Glutamatergic neuron (in vitro differentiated cells): ENCODE measurements at places on chromosomes 11 and 22.
A peak's percentile ranks its signal among the peaks of the same experiment; 100 is the strongest.

DNA sequence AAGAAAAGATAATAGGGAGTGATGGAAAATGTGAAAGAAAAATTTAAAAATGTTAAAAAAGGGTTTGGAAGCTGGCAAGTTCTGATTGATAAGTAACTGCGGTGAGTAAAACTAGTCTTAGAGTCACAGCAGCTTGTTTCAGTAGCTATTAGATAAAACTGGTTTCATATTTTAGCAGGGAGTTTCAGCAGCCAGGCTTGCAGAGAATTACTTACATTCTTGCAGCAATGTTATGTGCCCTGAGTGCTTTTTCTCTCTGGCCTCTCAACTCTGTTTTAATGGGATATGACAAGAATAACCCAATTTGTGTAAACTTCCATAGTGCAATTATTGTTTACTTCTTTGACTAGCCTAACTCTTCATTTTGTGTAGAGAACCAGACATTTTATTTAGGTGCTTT, 33.6 kb downstream of the PPME1 start:
- H3K4me1 ChIP-seq = no peaks in the 10 kb centered on the region
- H3K27ac ChIP-seq = no peak overlapping the region
- DNase-seq = no peak
- peaks cover 2% of the 10 kb centered on the region for H3K27me3 ChIP-seq

GRCh38 chr22:27554841-27555456, 246.6 kb downstream of the MN1 start:
- H3K27ac ChIP-seq = no peak overlapping the region
- H3K36me3 ChIP-seq = peaks cover 14% of the 10 kb centered on the region
- DNase-seq = no peak

- H3K27ac ChIP-seq = no peak overlapping the region
- H3K4me3 ChIP-seq = no peak overlapping the region
- DNase-seq = no peak
- H3K27me3 ChIP-seq = peaks cover 2% of the 10 kb centered on the region
- no peaks in the 10 kb centered on the region for H3K4me1 ChIP-seq
Observed at GRCh38 chr22:24576778-24577177, 16.1 kb downstream of the LRRC75B start.

DNA sequence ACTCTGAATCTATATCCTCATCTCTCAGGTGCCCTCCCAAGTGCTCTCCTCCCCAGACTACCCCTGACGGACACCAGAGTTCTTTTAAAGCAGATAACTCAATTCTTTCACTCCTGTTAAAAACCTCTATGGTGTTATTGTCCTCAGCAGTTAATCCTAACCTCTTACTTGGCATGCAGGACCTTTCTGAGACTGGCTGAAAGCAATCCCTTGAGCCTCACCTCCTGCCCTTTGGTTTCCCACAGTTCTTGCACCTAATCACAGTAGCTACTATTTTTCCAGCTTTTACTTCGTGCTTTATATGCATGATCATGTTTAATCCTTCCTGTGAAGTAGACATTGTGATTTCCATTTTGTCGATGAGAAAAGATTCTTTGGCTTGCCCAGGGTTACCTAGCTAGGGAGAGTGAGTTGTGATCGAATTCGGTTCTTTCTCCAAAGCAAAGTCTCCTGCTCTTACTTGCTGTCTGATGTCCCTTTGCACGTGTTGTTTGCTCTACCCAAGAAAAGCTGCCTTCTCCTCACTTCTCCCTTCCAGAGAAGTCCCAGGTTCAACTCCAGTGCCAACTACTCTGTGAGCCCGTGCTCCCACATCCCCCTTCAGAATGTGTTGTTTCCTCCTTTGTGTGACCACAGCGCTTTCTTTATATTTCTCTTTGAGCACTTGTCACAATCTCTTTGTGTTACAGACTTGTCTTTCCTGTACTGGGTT, 2.1 kb downstream of the UBE2L3 start:
- H3K4me3 ChIP-seq = peak overlapping the region; percentile 97
- peak overlapping the region; percentile 71 for H3K27ac ChIP-seq
- no peaks in the 10 kb centered on the region for H3K36me3 ChIP-seq
- peaks cover 25% of the 10 kb centered on the region for H3K4me1 ChIP-seq
- no peak for DNase-seq

DNA sequence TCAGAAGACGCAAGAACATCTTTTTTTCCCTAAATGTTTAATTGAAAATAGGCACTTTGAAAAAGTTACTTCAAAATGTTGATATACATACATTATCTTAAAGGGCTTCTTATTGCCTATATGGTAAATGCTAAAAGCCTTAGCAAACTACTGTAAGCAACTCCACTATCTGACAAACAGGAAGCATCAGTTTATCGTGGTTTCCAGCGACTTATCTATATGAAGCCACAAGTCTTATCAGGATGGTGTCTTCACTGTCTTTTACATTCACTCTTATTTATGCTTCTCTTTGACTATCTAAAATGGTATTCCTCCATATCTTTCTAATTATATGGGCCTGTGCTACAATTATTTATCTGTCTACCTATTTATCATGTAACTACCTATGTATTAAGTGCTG, 2091.9 kb downstream of the LRRC4C start:
- no peaks in the 10 kb centered on the region for H3K36me3 ChIP-seq
- no peak for DNase-seq
- H3K27me3 ChIP-seq = no peaks in the 10 kb centered on the region
- no peak overlapping the region for H3K4me3 ChIP-seq
- H3K27ac ChIP-seq = no peak overlapping the region

DNA sequence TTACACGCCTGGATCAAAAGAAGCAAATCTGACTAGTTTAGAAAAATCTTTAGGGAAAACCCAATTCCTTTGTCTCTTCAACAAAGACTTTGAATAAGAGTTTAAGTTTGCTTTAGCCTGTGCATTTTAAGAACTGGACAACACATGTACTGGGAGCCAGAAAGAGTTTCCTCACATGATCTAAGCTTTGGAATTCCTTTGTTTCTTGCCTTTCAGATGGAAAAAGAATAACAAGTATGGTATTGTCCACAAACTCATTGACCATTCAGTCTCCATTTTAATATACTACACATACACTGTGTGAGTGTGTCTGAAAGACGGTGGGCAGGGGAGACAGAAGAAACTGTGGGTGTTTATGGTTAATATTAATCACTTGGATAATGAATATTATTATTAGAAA, 205.6 kb downstream of the MAML2 start:
- H3K4me1 ChIP-seq = no peaks in the 10 kb centered on the region
- H3K4me3 ChIP-seq = no peak overlapping the region
- H3K27me3 ChIP-seq = no peaks in the 10 kb centered on the region
- H3K36me3 ChIP-seq = no peaks in the 10 kb centered on the region

DNA sequence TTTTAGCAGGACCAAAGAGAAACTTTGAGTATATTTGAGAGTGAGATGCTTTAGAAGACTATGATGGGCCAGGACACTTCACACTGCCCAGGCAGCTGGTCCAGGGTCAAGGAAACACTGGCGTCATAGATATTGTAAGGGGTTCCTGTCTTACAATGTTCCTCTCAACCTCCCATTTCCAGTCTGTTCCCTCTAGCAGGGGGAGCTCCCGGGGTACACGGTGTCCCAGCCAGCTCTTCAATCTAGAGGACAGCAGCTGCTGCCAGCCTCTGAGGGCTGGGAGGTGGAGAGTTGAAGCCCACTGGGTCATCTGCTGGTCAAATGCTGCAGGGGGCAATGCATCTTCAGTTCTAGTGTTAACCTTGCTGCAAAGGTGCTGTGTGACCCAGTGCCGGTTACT, 40.7 kb upstream of the TIMP3 start:
- no peak overlapping the region for H3K4me3 ChIP-seq
- no peak for DNase-seq
- H3K36me3 ChIP-seq = no peaks in the 10 kb centered on the region
- no peak overlapping the region for H3K27ac ChIP-seq
- peaks cover 3% of the 10 kb centered on the region for H3K27me3 ChIP-seq

GRCh38 chr11:107252429-107253161, 205.0 kb downstream of the CWF19L2 start:
- H3K4me1 ChIP-seq = peaks cover 7% of the 10 kb centered on the region
- no peak overlapping the region for H3K4me3 ChIP-seq
- H3K27me3 ChIP-seq = no peaks in the 10 kb centered on the region
- H3K36me3 ChIP-seq = no peaks in the 10 kb centered on the region

GRCh38 chr11:13208921-13209320, 68.7 kb upstream of the BMAL1 start:
- no peaks in the 10 kb centered on the region for H3K36me3 ChIP-seq
- H3K27ac ChIP-seq = no peak overlapping the region
- no peak for DNase-seq
- no peaks in the 10 kb centered on the region for H3K27me3 ChIP-seq
- H3K4me3 ChIP-seq = no peak overlapping the region

GRCh38 chr11:74004759-74005615, 3.9 kb downstream of the UCP3 start:
- H3K4me1 ChIP-seq = peaks cover 16% of the 10 kb centered on the region
- no peaks in the 10 kb centered on the region for H3K36me3 ChIP-seq
- no peak overlapping the region for H3K27ac ChIP-seq
- H3K4me3 ChIP-seq = no peak overlapping the region
- DNase-seq = no peak

GRCh38 chr11:28259177-28259843, 151.1 kb downstream of the METTL15 start:
- no peak overlapping the region for H3K4me3 ChIP-seq
- peaks cover 8% of the 10 kb centered on the region for H3K36me3 ChIP-seq
- no peak overlapping the region for H3K27ac ChIP-seq

DNA sequence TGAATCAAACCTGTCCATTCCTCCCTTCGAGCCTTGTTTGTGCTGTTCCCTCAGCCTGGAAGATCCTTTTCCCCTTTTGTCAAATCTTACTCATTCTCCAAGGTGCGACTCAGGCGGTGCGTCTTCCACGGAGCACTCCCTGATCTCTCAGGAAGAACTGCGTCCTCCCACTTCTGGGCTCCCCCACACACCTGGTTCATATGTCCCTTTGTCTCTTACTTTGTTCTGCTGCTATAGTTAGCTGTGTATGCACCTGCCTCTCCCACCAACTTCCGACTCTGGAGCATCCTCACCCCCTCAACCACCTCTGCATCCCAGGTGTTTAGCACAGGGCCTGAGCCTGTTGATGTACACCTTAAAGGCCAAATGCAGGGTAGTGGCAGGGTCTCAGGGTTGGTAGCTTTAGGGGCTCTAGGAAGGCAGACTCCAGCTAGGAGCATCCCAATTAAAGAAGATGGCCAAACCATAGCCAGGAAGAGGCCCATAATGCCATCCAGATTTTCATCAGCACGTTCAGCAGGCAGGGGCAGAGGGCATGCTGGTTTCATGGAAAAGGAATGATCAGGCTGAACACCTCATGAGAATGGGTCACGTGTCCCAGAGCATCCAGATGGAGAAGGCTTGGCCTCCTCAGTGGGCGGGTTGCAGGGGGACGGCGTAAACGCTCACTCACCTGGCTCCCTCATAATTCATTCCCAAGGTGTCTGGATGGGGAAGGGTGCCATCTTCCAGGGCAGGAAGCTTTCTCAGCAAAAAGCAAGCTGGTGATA, 20.1 kb downstream of the PTPN5 start:
- H3K27ac ChIP-seq = peak overlapping the region; percentile 17
- H3K36me3 ChIP-seq = no peaks in the 10 kb centered on the region
- H3K4me3 ChIP-seq = no peak overlapping the region
- H3K27me3 ChIP-seq = peaks cover 6% of the 10 kb centered on the region
- DNase-seq = no peak
